ENCODE measurements at places on chromosomes 2 and 18.

DNA sequence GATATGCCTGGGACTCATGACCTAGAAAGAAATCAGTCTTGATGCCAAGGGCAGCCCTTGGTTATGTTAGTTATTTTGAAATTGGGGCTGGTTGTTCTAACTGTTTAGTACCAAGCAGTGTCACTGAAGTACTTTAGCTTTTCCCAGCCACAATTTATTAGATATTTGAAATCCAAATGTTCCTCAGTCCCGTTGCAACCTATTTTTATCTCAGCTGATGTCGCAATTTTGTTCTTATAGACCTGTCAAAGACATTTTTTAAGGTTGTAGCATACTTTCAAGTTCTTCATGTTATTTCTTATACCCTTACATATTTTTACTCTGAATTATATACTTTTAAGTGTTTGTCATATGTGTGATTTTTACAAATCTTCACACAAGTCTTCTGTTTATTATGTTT lies 100.1 kb downstream of the LRP1B start:
- H3K4me3 ChIP-seq: no peak overlapping the region
- no peaks in the 10 kb centered on the region for H3K36me3 ChIP-seq
- no peaks in the 10 kb centered on the region for H3K4me1 ChIP-seq
- no peaks in the 10 kb centered on the region for H3K27me3 ChIP-seq
- DNase-seq: no peak

- DNase-seq: no peak
- H3K4me1 ChIP-seq: peaks cover 5% of the 10 kb centered on the region
- no peak overlapping the region for H3K4me3 ChIP-seq
- no peak overlapping the region for H3K27ac ChIP-seq
- peaks cover 4% of the 10 kb centered on the region for H3K36me3 ChIP-seq
- no peaks in the 10 kb centered on the region for H3K27me3 ChIP-seq
Observed at GRCh38 chr18:26309281-26309680, 83.0 kb downstream of the TAF4B start.

- DNase-seq: no peak
- H3K4me3 ChIP-seq: no peak overlapping the region
- H3K27ac ChIP-seq: no peak overlapping the region
- peaks cover 7% of the 10 kb centered on the region for H3K36me3 ChIP-seq
- H3K4me1 ChIP-seq: peaks cover 17% of the 10 kb centered on the region
Observed at GRCh38 chr2:12057436-12058166, 311.2 kb downstream of the LPIN1 start.

DNA sequence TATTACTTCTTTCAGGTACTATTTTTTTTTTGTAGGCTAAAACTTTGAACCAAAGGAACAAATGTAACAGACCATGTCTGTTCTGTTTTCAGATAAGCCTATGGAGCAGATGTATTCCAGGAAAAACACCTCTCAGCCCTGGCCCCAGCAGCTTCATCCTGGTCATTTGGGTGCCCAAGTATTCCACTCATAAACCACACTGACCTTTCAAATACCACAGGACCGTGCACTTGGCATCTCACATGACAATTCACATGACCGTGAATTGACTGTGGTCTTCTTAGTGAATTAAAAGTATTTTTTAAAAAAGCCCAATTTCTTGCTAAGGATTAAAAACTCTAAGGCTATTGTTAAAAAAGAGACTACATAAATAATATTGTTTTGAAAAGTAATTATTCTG lies 50.2 kb downstream of the SMIM21 start:
- peaks cover 2% of the 10 kb centered on the region for H3K36me3 ChIP-seq
- H3K27ac ChIP-seq: no peak overlapping the region
- H3K4me3 ChIP-seq: no peak overlapping the region

DNA sequence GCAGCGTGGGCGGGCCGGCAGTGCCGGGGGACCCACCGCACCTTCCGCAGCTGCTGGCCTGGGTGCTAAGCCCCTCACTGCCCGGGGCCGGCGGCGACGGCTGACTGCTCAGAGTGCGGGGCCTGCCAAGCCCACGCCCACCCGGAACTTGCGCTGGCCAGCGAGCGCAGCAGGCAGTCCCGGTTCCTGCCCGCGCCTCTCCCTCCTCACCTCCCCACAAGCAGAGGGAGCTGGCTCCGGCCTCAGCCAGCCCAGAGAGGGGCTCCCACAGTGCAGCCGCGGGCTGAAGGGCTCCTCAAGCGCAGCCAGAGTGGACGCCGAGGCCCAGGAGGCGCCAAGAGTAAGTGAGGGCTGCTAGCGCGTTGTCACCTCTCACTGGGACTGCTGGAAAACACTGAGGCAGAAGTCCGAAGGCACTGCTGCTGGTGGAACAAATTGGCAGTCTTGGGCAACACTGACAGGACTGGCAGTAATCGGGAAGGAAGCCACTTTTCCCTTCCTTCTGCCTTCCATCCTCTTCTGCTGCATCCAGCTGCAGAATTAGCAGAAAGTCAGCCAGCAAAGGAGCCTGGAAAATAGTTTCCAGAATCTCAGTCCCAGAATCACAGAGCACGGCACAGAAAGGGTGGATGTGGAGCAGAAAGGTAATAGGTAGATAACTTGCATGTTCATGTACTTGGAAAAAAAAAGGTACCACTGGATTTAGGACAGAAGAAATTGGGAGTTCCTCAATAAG lies 179.4 kb upstream of the FN1 start:
- H3K4me3 ChIP-seq: no peak overlapping the region
- peaks cover 2% of the 10 kb centered on the region for H3K36me3 ChIP-seq
- DNase-seq: no peak
- H3K27ac ChIP-seq: no peak overlapping the region

GRCh38 chr18:25052511-25052921 lies 299.4 kb downstream of the ZNF521 start:
- no peaks in the 10 kb centered on the region for H3K27me3 ChIP-seq
- no peaks in the 10 kb centered on the region for H3K36me3 ChIP-seq
- DNase-seq: no peak

DNA sequence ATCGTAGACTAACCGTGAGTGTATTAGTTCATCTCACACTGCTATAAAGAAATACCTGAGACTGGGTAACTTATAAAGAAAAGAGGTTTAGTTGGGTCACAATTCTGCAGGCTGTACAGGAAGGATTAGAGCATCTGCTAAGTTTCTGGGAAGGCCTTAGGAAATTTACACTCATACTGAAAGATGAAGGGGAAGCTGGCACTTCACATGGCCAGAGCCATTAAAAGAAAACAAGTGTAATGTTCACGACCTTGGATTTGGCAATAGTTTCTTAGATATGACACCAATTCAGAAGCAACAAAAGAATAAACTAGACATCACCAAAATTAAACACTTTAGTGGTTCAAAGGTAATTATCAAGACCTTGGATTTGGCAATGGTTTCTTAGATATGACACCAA lies 23.8 kb downstream of the ABCB11 start:
- no peak overlapping the region for H3K27ac ChIP-seq
- H3K4me1 ChIP-seq: peaks cover 13% of the 10 kb centered on the region
- H3K36me3 ChIP-seq: peaks cover 4% of the 10 kb centered on the region
- no peak for DNase-seq

GRCh38 chr2:70684846-70685622 lies 83.0 kb downstream of the ADD2 start:
- H3K27ac ChIP-seq: no peak overlapping the region
- DNase-seq: no peak
- H3K4me1 ChIP-seq: peaks cover 2% of the 10 kb centered on the region

DNA sequence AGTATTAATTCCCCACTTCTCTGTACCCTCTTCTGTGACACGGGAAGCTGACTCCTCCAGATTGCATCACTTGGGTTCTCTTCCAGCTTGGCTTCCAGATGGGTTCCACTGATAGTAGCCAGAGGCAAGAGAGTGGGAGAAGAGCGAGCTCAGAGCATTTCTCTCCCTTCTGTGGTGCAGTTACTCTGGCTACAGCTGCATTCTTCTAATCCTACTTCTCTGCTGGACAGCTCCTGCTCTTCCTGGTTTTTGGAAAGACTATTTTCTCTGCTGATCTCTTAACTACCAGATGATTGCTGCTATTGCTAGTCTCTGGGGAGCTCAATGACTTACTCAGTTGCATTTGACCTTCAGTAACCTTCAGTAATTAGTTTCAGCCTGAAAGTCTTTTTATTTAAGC lies 187.5 kb upstream of the MAP2 start:
- no peaks in the 10 kb centered on the region for H3K4me1 ChIP-seq
- no peak overlapping the region for H3K27ac ChIP-seq
- no peaks in the 10 kb centered on the region for H3K27me3 ChIP-seq
- DNase-seq: no peak
- H3K4me3 ChIP-seq: no peak overlapping the region

DNA sequence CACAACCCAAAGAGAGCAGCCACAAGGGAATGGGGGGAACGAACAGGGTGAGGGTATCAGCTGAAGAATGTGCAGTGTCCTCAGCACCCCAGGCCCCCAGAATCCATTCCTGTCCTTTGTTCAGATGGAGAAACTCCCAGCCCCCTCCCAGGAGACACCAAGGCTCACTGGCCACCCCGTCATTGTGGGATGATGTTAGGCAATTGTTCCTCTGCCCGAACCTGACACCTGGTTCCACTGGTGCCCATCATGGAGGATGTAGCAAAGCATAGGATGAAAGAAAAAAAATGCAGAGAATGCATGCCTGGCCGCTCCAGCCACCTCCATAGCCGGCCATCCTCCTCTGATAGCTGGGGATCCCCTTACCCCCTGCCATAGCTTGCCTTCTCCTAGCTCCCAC lies 197.3 kb upstream of the TWIST2 start:
- H3K4me3 ChIP-seq: no peak overlapping the region
- no peaks in the 10 kb centered on the region for H3K4me1 ChIP-seq
- H3K27me3 ChIP-seq: peaks cover 38% of the 10 kb centered on the region
- no peak for DNase-seq
- no peak overlapping the region for H3K27ac ChIP-seq

All from T-helper 17 cell (primary cell).